ENCODE measurements at places on chromosomes 11 and 22.

GRCh38 chr11:101441747-101442146, 142.1 kb downstream of the TRPC6 start:
- no peak for DNase-seq

DNA sequence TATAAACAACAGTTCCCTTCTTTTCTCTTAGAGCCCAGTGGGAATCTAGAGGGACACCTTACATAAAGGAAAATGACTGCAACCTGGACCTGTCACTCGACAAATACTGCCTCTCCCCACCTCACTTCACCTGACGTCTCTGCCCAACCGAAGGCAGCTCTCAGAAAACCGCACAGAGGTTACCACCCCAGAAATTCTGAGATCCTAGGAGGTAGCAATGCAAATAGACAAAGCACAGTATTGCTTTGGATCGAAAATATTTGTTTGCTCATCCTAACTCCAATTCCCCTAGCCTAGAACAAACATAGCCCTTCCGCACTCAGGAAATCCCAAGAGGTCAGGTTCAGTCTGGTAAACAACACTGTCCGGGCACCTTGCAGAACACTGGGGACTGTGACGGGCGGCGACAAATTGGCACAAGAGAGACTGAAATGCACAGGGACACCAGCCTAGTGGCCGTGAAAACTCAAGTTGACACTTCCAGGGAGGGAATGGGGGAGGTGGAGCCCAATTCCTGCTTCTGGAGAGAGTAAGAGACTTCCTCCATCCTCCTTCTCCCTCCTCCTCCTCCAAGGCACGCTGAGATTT, 420 bp upstream of the TRIM44 start:
- DNase-seq: no peak

- no peak for DNase-seq
These were observed 1446.7 kb downstream of the FAM181B start for GRCh38 chr11:81286959-81287358.

GRCh38 chr22:48748113-48748859, 1079.4 kb downstream of the BRD1 start:
- DNase-seq: no peak

DNA sequence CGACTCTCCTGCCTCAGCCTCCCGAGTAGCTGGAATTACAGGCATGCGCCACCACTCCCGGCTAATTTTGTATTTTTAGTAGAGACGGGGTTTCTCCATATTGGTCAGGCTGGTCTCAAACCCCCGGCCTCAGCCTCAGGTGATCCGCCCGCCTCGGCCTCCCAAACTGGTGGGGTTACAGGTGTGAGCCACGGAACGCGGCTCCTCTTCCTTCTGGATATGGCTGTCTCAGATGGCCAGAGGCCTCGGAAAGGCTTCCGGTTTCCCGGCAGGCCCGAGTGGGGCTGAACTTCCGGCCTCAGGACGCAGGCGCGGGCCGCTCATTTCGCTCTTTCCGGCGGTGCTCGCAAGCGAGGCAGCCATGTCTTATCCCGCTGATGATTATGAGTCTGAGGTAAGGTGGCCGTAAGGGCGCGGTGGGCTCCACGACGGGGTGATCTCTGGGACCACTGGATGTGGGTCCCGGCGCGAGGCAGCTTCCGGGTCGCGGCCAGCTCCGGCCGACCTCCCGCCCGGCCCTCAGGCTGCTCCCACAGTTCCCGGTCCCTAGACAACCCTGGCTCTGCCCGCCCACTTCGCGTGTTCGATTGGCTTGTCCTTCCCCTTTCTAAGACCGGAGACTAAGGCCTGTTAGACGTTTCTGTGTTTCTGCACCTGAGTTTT, at the start of gene EIF3L:
EIF3L (plus strand) TSS at position 331 of the 663 bp plus-strand sequence; CDS start at position 362, 31 bp downstream.
- DNase-seq: peak; percentile 97

- DNase-seq: no peak
These were observed 1.0 kb downstream of the PIM3 start for GRCh38 chr22:49961601-49962011.

- DNase-seq: no peak
These were observed 725 bp downstream of the CASTOR1 start for GRCh38 chr22:30288419-30289140.

GRCh38 chr11:69232821-69233743, 60.9 kb upstream of the MYEOV start:
- no peak for DNase-seq

DNA sequence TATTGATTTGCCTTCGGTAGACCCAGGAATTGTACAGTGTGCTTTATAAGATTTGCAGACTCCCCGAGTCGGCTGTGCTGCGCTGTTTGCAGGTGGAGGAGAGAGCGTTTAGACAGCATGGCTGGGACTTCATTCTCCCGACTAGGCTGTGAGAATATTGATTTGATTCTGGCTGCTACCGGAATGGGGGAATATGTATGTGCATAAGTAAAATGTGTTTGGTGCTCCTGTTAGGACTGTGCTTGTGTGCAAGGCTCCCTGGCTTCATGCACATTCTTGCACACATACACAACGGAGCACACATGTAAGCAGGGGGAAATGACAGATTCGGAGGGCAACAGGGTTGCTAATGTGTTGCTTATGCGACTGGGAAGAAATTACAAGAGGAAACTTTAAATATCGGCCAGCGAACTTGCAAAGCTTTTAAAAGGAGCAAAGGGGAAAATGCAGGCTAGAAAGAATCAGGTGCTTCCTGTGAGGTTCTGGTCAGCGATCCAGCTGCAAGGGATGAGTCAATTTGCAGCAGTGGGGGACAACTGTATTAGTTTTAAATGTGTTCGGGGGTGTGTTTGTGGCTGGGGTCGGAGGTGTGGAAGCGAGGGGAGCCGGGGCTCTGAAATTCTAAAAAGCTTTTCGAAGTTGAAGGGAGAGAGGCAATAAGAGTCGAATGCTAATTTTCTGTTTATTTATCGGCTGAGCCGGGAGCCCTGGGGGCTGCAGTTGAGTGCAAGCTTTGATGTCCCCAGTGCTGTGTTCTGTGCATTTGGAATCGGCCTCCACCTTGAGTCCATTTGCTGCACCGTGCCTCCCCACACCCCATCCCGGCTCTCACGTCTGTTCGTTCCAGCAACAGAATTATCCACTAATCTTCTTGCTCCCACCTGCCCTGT, 731 bp downstream of the NTM start:
- DNase-seq: peak; percentile 40

GRCh38 chr11:126335463-126335760, 20.1 kb upstream of the ST3GAL4 start:
- no peak for DNase-seq
